GDM1 (cell line): ENCODE measurements at places on chromosomes 7 and 10.

DNA sequence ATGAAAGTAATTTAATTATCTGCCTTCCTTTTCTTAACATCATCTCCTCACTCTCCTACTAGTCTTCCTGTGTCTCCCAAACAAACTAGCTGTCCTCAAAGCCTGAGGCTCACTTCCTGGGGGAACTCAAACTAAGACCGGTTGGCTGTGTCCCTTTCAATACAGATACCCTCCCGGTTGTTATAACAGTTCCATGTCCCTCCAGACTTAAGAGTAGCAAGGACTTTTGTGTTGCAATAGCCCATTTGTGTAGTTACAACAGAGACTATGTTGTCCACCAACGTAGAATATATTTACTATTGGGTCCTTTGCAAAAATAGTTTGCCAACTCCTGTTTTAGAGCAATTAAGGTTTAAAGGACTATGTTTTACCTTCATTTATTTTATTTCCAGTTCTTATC lies 8.6 kb upstream of the TARP start:
- no peak for DNase-seq

GRCh38 chr7:82506702-82507101 lies 63.1 kb upstream of the CACNA2D1 start:
- DNase-seq, result no peak

- no peak for DNase-seq
These were observed 6.2 kb downstream of the ATP6V0E2 start for GRCh38 chr7:149879766-149880637.

DNA sequence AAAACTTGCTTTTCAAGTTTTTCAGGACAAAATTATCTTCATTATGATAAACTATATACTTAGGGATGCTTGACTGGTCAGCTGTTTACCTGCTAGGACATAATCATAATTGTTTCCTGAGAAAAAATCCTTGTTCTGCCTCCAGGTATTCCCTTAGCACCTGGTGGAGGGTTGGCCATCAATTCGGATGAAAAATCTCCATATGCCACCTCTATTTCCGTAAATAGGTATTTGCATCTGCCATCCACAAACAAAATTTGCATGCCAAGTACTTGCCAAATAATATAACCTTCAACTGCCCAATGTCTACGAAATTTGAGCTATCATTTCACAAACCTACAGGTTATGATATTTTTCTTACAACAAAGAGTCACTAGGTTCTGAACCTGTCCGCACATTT lies 126.2 kb downstream of the RNF133 start:
- DNase-seq, result no peak

- no peak for DNase-seq
These were observed 131.1 kb upstream of the SLC26A5 start for GRCh38 chr7:103577059-103577458.

- no peak for DNase-seq
These were observed 189.4 kb upstream of the AHR start for GRCh38 chr7:17109020-17109419.

GRCh38 chr10:30758338-30758737 lies 128.8 kb upstream of the LYZL2 start:
- no peak for DNase-seq

DNA sequence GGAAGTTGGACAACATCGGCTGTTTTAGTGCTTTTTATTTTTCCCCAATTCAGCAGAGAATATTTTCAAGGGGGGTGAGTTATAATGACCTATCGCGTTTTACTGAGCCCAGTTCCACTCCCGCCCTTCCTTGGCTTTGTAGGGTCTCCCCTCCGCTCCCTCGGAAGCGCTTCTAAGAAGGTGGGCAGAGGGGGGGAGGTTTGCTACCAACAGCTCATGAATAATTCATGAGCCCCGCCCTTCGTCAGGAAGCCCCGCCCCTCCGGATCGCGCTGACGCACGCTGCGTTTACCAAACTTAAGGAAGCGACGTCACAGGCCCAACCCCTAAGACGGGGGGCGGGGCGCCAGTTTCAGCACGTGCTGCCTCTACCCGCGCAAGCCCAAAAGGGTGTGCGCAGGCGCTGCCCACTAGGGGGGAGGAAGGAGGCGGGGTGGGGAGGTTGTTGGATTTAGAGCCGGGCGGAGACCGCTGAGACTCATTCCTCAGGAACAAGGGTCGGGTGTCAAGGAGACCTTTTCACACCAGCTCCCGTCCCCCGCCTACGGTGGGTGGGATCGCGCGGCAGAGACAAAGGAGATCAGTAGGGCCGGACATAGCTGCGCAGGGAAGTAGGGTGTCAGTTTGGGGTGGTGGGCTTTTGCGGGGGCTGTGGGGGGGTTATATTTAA lies 529 bp upstream of the MEPCE start:
- DNase-seq, result peak; percentile 100

DNA sequence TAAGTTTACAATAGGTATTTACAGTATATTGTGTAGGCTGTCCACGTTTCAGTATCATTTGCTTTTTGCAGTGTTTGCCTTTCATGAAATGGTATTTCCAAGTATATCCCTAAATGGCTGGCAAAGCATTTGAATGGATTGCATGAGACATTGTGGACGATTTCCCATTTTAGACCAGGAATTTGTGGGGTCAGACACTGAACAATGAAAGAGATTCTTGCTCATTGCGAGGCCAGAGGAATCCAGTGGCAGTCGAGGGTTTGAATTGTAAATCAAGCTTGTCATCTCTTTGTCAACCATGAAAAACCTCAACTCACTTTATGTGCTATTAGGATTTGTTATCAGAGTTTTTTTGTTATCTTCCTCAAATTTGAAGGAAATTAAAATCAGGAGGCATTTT lies 70.8 kb downstream of the CREB5 start:
- no peak for DNase-seq

DNA sequence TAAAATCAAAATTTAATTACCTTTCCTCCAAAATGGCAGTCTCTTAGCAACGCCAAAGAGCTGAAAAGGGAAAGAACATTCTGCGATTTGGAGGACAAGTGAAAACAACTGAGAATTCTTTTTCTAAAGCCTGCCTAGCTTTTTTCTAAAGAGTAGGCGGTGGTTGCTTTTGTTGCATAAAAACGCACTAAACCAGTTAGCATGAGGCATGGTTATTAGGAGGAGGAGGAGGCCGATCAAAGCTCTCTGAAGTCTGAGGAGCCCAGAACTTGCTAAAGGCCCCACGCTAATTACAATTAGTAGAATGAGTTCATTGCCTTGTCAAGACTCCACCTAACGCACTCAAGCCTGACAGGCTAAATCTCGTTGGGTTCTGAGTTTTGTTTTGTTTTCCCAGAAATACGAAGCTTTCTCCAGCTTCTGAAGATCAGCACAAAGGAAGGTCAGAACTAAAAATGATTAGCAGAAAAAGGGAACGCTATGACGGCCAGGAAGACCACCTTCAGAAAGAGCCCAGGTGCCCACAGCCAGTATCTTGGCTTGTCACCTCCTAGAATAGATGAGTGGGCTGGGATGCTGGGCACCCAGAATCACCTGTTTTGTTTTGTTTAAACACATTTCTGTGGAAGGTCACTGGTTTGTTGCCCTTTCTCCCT lies 72.0 kb downstream of the FGFR2 start:
- no peak for DNase-seq

GRCh38 chr10:72328045-72328828 lies 26.5 kb downstream of the DNAJB12 start:
- DNase-seq, result peak; percentile 40

- peak; percentile 41 for DNase-seq
These were observed 8.0 kb upstream of the EPHA1 start for GRCh38 chr7:143416565-143417149.

DNA sequence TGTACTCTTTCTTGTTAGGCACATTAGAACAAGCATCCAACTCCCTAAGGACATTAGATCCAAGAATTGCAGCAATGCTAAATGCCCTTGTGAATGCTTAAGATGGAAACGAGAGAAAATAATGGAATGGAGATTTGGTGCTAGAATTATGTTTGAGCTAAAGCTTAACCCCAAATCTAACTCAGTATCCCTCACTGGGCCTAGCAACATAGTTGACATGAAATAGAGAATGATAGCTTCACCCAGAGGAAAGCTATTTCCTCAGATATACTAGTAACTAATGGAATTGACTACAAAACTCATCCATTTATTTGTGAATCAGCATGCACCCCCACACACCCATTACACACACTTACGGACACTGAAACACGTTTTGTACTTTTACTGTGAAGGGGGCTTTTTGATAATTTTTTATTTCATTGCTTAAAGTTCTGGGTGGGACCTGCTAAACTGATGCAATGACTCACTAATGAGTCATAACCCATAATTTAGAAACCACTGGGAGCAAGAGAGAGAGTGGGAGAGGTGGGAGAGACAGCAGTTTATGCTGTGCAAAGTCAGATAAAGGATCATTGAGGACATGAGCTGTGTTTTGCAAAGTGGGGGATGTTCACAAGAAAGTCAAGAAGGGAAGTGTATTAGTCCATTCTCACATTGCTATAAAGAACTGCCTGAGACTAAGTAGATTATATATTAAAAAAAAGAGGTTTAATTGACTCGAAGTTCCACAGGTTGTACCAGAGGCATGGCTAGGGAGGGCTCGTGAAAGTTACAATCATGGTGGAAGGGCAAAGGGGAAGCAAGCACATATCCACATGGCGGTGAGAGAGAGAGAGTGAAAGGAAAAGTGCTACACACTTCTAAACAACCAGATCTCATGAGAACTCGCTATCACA lies 382.7 kb downstream of the SFMBT2 start:
- DNase-seq, result peak; percentile 37
